Stimulated activated memory B cell treated with anti-CD40 and anti-IgM and Interleukin-4, amounts not matched to agents 10 μg/mL and 1 μg/mL and 100 μg/mL, for 72 hours (primary cell): ENCODE measurements at places on chromosomes 3 and 15.

DNA sequence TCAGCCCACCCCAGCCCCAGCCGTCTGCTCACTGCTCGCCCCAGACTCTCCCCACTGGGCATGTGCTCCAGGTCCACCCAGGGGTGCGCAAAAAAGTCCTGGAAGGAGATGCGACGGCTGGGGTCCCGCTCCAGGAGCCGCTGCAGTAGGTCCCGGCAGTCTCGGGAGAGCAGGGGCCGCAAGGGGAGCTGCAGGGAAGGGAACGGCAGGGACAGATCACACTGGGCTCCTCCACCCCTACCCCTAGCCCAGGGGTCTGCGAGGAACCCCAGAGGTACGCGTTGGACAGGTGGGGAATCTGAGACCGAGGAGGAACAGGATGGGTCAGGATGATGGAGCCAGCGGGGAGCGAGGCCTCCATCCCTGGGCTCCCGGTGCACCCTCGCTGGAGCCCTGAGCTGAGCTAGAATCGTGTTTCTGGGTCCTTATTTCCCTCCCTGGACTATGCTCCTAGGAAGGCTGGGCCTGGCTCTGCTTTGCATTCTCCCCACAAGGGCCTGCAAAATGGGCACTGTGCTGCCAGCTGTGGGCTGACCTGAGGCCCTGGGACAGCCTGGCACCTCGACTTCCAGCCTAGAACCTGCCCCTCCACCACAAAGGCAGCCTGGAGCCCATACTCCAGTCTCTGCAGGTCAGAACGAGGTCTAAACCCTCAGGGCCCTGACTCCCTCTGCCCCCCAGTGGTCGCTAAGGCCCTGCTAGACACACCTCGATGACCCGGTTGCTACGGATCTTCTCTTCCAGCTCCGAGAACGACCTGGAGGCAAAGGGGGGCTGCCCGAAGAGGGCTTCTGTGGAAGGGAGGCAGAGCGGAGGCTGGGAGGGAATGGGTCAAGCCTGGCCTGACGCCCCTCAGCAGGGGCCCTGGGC, 3.2 kb downstream of the ULK3 start:
- no peak for ATAC-seq

- ATAC-seq: no peak
Observed at GRCh38 chr15:82538961-82539690, 1.1 kb downstream of the RPS17 start.

DNA sequence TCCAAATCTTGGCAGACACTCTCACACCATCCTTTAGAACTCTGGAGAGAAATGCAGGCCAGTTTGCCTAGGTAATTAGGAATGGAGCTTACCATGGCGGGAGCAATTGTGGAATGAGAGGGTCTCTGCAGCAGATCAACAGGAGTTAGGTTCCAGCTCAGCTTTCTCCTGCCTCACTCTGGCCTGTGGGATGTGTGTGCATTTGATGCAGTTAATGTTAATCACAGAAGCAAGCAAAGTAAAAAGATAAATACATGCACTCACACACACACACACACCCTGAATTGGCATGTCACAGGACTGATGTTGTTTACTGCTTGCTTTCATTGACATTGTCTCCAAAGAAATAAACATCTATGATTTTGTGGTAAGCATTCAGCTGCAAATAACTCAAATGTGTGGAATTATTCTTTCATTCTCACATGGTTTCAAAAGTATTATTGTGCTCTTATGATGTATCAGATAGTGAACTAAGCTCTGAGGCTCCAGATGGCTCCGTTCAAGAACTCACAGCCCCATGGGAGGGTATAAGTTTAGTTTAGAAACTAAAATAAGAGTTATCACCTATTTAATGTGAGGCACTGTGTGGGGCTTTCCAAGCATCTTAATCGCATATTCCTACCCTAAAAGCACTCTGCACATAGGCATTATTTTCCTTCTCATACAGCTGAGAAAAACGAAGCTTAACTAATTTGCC, 31.3 kb upstream of the BFSP2 start:
- ATAC-seq: no peak

DNA sequence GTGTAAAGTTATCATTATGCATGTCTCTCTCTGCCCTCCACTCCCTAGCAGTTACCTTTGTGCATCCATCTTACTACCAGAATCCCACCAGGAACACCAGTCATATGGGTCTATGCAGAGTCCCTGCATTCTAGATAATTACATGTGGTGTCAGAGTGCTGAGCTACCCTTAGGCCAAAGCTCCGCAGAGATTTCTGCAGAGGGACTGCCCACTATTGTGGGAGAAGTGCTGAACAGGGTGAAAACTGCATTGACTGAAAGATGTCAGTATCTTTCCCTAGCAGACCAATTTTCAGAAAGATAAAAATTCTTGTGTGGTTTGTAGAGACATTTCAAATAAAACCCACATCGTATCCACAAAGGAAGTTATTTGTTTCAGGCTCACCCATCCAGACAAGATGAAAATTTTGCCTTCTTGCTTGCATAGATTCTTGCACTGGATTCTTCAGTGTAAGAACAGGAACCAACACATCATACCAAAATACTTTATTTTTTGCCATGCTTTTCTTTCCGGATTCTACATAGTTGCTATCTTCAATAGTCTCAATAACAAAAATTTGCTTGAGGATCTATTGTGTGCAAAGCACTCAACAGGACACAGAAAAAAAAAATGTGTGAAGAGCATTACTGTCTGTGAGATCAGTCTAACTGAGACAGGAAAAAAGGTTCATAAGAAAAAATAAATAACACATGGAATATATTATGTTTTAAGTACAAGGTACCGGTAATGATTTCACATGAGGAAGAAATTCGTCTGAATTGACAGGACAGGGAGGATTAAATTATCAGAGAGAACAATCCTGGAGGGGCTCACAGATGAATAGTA, 32.0 kb upstream of the CCDC80 start:
- no peak for ATAC-seq

- ATAC-seq: no peak
Observed at GRCh38 chr15:81608309-81608829, 234.4 kb upstream of the TMC3 start.

DNA sequence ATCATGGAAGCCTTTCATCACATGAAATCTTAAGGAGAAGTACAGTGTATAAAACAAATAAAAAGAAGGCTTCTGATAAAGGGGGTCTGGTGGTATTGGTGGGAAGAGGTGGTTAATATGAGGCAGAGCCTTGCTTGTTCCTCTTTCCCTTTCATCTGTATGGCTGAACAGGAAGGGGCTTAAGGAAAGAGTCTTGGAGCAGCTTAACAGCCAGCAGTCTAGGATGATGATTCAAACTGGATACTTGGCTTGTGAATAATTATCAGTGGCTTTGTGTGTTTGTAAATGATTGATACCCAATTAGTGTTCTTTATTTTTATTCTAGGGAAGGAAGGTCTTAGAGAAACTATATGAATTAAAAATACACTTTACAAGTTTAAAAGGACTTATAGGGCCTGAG, 29.1 kb upstream of the TCAIM start:
- ATAC-seq: no peak

DNA sequence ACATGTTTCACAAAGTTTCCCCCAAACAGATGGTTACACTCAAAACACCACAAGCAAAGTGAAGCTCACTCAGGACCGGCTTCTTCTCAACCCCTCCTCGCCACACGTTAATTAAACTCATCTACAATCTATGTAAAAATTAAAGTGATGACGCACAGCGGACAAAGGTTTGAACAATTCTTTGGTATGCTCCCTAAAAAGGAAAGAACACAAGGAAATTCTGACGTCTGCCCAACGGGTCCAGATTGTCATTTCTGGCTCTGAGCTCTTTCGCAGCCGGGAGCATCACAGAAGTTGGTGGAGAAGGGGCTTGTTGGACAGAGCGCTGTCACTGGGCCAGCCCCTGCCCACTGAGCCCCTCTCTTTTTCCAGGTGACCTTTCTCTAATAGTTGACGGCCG, 173.7 kb upstream of the CHRNA7 start:
- no peak for ATAC-seq

GRCh38 chr3:23209747-23210487, 6.8 kb downstream of the UBE2E2 start:
- peak; percentile 87 for ATAC-seq

- ATAC-seq: no peak
Observed at GRCh38 chr3:136255672-136256406, 5.7 kb downstream of the PCCB start.

- ATAC-seq: peak; percentile 86
Observed at GRCh38 chr3:120558771-120559241, 37.3 kb upstream of the NDUFB4 start.

- peak; percentile 85 for ATAC-seq
Observed at GRCh38 chr3:46299608-46300460, 54.1 kb upstream of the CCR2 start.

DNA sequence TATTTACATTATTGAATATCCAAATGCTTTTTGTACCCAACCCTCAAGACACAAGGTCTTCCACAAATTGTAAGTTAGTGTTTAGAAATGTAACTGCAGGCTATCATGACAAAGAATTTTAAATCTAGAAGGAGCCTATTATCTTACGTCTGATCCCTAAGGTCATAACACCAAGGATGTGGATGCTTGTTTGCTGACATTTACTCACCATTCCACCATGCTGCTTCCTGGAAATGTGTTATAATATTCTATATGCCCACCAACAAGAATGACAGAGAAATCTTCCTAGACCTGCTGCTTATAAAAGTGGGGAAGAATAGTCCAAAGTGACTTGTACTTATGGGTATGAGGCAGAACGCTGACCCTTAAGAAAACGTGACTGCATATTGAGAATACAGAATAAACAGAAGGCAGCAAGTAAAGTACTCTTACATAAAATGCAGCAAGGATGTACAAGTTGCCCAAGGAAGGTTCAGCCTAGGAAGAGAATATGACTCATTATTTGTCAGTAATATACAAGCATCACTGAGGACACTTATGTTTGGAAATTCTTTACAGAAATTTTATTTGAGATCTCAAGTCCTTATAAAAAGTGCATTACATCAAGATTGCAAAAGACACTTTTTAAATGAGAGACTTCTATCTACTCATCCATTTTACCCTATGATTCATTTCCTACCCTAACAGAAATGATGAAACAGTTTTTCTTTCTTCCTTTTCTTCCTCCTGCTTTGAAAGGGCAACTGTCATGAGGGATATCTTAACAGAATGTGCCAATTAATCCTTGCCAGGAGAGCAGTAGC, 59.6 kb downstream of the ESYT3 start:
- no peak for ATAC-seq

DNA sequence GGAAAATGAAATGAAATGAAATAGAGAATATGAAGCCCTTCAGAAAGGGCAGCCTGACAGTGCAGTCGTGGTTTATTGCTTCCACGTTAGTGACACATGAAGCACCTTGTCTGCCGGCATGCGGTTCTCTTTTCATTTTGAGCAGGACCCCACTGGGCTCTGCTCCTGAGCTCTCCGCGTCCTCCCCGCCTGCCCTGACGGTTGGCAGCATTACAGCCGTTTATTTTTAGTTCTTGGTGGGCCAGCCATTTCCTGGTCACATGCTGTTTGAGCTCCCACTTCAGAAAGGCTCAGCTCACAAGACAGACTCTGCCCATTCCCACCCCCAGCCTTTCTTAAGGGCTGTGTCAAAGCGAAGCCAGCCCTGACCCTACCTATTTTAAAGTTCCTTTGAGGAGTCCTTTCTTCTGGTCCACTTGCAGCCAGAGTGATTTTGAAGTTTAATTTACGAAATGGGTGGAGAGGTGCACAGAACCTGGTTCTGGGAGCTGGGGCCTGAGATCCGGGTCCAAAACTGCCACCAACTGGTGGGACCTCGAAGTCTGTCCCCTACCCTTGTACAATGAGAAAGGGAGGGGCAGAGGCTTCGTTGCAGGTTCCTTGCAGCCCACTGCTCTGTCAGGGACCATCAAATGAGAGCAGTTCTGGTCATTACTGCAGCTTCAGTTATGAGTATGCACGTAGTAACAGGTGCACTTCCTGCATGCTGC, 60.1 kb downstream of the MGLL start:
- ATAC-seq: peak; percentile 84

DNA sequence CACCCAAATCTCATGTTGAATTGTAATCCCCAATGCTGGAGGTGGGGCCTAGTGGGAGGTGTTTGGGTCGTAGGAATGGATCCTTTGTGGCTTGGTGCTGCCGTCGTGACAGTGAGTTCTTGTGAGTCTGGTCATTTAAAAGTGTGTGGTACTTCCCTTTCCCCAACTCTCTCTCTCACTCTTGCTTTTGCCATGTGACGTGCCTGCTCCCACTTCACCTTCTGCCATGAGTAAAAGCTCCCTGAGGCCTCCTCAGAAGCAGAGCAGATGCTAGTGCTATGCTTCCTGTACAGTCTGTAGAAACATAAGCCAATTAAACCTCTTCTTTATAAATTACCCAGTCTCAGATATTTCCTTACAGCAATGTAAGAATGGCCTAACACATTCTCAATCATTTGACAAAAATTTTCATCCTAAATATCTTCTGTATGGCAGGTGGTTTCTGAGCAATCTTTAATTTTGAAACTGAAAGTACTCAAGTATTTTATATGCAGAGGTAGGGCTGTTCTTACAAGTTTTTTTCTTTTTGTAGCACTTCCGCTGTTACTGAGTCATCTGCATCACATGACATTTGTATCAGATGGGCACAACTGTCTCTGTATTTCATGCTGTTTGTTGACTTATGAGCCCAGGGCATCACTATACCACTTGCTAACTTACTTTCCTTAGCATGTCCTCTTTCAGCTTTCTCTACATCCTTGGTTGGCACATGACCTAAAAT, 8.8 kb downstream of the RPL39L start:
- peak; percentile 94 for ATAC-seq

- ATAC-seq: no peak
Observed at GRCh38 chr15:36186376-36186775, 393.1 kb upstream of the CDIN1 start.

DNA sequence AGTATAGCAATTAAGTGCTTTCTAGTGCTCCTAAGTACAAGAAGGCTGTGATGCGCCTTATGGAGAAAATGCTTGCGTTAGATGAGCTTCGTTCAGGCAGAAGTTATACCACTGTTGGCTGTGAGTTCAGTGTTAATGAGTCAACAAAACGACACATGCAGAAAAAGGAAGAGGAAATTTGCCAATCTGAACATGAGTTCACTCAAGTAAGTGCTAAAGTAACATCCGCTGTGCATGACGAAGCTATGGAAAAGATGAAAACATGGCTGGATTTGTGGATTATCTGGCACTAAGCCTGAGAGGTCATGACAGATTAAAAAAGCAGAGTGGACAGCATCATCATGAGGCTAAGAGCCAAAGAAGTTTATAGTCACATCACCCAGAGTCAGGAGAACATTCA, 36.9 kb downstream of the SH3BP5 start:
- no peak for ATAC-seq

- ATAC-seq: no peak
Observed at GRCh38 chr15:88818920-88819319, 15.7 kb downstream of the ACAN start.

DNA sequence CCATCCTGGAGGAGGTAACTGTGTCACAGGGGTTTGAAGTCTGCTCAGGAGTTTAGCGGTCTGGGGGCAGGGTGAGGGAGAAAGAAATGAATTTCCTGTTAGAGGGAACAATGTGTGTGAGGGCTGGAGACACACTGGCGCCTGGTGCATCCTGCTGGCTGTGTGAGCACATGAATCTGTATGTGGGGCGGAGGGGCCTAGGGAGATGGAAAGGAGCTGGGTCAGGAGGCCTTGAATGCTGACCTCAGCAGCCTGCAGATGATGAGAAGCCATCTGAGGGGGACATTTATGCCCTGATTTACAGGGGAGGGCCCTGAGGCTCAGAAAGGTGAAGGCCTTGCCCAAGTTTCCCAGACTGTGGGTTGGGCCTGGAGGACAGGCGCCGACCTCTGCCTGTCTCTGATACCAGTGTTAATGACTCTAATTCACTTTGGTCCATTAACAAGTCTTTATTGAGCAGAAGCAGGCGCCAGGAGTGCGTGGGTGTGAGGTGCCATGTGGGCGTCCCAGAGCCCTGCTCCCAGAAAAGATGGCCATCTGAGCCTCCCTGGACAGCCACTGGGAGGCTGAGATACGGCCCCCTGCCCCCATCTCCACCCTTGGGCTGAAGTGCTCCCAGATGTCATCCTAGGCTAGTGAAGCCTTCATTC, 34.8 kb downstream of the LINGO1 start:
- ATAC-seq: no peak
